ENCODE measurements at places on chromosomes 11 and 22. TPM values are rescaled to one million over a fixed set of nuclear protein-coding genes. Genes with fewer than 3 reads are reported as not detected.

Gene MN1
- total RNA-seq: 0.25 TPM

Gene PGA4
- not detected for total RNA-seq

Gene SLC17A6
- not detected for total RNA-seq

Gene LSP1
- under 0.01 TPM for total RNA-seq

Gene MS4A5
- not detected for total RNA-seq

Gene TSPAN4
- total RNA-seq: 118 TPM

Gene ABCC8
- total RNA-seq: not detected

Gene NAT10
- total RNA-seq: 13.7 TPM

Data from dermis microvascular lymphatic vessel endothelial cell (primary cell).